ENCODE measurements at places on chromosomes 3 and 15.

- no peak for DNase-seq
Observed at GRCh38 chr3:38690185-38690584, 40.7 kb upstream of the SCN5A start.

- DNase-seq, result no peak
Observed at GRCh38 chr15:95180530-95180929, 949.2 kb downstream of the MCTP2 start.

DNA sequence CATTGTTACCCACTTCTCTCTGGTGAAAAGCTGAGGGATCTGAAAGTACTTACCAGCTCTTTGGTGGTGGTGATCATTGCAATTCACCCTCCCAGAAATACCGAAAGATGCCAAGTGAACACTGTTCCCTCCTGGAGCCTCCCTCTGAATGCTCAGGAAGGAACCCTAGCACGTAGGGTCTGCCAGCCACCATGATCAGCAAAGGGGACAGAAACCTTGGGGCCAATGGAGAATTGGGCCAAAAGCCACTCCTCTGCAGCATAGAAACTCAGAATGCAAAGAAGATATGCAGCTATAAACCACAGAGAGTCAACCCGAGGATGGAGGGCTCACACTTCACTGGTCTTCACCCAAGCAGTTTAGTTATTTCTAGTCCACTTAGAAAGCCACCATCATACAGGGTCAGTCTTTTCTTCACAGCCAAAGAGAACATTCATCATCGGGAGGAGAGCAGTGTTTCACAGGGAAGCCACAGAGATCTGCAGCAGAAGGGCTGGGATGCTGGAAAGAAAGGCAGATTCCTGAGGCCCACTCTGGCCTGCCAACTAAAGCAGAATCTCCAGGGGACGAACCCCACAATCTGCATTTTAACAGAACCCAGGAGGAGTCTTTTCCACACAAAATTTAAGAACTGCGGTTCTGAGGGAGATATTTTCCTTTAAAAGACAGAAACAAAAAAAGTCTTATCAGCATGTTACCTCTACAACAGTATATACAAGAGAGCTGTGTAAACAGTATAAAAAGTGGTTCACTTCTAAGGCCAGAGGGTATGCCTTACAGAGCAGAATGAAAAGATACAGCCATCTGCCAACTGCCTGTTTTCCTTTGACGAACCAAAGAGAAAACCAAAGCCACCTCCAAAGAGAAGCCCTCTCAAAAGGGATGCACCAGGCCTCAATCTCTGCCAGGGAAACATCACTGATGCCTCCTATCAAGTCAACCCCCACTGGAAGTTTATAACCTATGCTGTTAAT lies 11.3 kb downstream of the TBC1D2B start:
- no peak for DNase-seq

DNA sequence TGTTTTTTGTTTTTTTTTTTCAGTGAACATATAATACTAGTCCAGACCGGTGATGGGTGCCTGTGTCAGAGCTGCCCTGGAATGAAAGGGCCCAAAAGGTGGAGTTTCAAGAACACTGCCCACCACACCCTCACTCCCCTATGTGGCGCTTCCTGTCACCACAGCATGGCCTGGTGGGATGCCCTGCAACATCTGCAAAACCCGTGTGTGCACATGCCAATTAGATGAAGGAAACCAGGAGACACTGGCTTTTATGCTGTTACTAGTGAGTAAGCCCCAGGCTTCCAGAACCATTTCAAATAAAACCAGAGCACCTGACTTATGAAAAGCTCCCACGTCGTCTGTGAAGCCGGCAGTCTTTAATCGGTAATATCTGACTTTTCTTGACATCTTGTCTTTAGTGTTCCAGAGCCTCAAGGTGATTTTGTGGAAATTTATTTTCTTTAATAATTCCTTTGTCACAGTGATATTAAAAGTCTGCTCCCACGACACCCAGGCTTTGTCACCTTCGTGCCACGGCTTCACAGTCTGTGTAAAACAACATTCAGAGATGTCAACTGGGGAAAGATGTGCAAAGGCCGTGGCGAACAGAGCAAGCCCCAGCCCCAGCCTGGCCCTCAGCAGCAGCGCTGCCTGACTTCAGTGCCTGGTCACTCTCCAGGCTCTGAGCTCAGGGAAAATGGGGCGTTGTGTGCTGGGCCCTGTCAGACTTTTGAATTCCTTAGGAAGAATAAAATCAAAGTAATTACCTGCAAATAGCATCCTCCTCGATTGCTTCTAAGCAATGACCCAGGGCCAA lies 6.4 kb downstream of the CFAP92 start:
- DNase-seq, result no peak

GRCh38 chr15:70488002-70488605 lies 275.3 kb downstream of the UACA start:
- DNase-seq, result peak; percentile 92

- DNase-seq, result no peak
Observed at GRCh38 chr3:128482666-128483656, 10.0 kb downstream of the GATA2 start.

DNA sequence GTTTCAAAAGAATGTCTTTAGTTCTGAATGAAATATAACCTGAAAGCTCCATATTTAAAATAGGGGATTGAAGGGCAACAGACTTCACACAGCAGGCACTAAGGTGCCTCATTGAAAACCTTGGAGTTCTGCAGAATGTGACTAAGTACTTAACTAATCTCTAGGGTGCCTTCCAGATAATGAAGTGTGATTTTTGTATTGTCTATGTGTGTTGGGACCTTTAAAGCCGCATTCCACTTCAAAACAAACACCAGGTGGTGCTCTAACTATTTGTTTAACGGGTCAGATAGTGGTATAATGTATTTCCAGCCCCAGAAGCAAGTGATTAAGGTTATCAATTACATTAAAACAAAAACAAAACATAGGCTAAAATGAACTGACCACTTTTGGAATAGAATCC lies 28.0 kb downstream of the TFG start:
- peak; percentile 17 for DNase-seq

DNA sequence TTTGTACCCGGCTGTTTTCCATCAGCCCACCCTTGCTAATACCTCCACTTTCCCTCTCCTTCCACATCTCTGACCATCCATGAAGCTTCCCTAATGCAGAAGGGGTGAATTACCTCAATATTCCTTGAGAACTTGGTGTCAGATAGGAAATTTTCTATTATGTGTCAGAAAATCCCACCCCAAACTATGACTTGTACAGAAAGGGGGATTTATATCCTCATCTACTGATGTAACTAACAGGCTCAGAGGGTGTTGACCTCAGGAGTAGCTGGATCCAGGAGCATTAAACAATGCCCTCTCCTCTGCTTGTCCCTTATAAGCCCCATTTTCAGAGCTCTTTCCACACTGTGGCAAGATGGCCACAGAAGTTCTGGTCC lies 242.8 kb upstream of the TLE3 start:
- DNase-seq, result no peak

GRCh38 chr15:66848116-66848515 lies 146.1 kb downstream of the SMAD6 start:
- DNase-seq, result no peak

DNA sequence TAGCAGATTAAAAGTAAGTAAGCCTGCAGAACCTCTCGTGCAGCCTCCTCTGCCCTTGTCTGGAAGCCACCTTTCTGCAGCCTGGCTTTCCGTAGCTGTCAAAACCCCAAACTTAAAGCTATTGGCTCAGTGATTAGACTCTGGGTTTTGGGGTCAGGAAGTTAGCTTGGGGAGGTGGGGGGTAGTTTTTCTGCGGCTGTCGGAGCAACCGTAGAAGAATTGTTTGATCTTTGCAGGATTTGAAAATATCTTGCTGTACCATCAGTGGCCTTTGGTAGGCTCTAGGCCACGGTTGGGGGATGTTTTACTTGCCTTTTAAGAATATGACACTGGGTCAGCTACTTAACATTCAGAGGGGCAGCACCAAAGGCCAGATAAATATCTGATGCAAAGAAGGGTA lies 88.4 kb upstream of the RASGRP1 start:
- no peak for DNase-seq

GRCh38 chr3:42173307-42173706 lies 82.2 kb downstream of the TRAK1 start:
- no peak for DNase-seq

GRCh38 chr3:15578289-15578867 lies 23.0 kb downstream of the HACL1 start:
- no peak for DNase-seq

DNA sequence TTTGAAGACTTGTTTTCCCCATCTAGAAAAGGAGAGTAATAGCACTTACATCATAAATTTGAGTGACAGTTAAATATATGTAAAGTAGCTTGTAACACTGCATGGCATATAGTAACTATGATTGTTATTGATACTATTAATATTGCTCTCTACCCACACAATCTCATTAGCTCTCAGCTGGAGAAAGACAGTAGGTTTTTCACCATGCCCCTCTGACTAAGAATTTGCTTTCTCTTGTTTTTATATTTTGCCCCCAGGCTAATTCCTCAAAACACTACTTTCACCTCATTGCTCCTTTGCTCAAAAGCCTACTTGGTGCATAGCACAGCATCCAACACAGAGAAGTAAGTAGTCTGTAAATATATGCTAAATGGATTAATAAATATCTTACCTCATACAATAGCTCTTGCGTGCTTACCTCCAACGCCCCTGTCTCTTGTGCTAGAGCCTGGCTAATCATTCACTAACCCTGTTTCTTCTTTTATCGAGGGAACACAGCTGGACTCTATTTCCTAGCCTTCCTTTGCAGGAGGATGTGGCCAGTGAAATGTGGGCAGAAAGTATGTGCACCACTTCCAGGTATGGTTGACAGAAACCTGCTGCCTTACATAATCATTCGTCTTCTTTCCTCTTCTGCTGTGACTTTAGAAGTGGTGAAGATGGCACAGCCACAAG lies 190.0 kb downstream of the PLCH1 start:
- DNase-seq, result peak; percentile 19

- DNase-seq, result no peak
Observed at GRCh38 chr3:39056151-39056550, 4.3 kb downstream of the WDR48 start.

GRCh38 chr15:64152507-64153387 lies 1.2 kb downstream of the SNX22 start:
- no peak for DNase-seq

DNA sequence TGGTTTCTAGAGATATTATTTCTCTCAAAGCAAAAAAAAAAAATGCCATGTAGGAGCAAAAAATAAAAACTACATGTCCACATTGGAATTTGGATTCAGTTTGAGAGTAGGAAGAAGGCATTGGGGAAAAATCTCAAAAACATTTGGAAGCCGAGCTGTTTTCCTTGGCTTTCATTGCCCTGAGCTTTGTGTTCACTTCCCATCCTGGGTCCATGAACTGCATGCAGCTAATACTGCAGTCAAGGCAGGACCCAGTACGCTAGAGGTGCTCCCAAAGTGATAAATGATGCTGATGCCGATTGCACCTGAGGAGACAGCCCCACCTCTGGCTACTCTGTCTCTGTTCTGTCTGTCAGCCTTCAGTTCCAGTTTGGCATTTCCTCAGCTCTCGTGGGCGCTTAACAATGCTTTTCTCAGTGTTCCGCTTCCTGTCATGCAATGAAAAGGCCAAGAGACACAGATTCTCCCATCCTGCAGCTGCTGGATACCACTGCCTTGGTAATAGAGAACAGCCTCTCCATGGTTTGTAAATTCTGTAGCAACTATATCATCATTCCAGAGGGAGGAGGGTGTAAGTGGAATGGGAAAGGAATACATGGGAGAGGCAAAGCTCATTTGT lies 181.8 kb downstream of the RYR3 start:
- DNase-seq, result no peak

GRCh38 chr15:38795471-38796245 lies 231.0 kb upstream of the RASGRP1 start:
- no peak for DNase-seq

- DNase-seq, result no peak
Observed at GRCh38 chr3:20376665-20377217, 190.7 kb upstream of the SGO1 start.

- DNase-seq, result peak; percentile 17
Observed at GRCh38 chr15:44501768-44502366, 35.1 kb upstream of the EIF3J start.

DNA sequence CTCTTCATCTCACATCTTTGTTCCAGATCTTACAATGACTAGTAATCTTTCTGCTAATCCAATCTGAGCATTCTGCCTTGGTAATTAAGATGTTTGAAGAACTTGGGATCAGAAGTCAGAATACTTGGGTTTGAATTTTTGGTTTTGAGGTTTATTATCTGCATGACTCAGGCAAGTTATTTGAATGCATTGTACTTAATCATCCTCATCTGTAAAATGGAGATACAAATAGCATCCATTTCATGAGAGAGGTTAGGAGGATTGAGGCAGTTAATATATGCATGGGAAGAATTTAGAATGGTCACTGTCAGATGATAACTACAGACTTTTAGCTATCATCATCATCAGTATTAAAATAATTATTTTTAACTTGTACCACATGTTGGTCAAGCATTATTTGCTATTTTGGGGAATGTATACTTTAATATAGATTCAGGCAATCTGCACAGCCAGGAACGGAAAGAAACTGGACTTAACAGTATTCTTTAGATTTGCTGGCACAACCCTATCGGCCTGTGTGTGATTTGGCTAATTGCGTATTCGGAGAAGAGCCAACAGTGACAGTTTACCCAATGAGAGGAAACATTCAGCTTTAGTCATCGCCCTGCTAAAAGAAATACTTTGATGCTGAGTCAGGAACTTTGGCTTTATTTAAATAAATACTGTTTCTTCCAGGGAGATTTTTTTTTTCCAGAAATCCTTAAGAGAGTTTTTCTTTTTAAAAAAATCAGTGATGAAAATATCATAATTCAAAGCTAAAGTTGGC lies 600.0 kb downstream of the ROBO1 start:
- DNase-seq, result no peak

GRCh38 chr15:42692997-42693396 lies 43.9 kb downstream of the CDAN1 start:
- DNase-seq, result no peak

- DNase-seq, result no peak
Observed at GRCh38 chr15:75346796-75347221, at the start of gene NEIL1. Gene NEIL1 (plus strand): TSS chr15:75347039. CDS start chr15:75348906, 1,867 bp downstream.

GRCh38 chr15:61524086-61524485 lies 295.0 kb upstream of the RORA start:
- DNase-seq, result no peak

GRCh38 chr3:183924543-183924942 lies 39.9 kb upstream of the PARL start:
- DNase-seq, result no peak

- DNase-seq, result peak; percentile 9
Observed at GRCh38 chr3:137105277-137105977, 147.6 kb downstream of the IL20RB start.

- no peak for DNase-seq
Observed at GRCh38 chr3:18558507-18558906, 133.4 kb upstream of the SATB1 start.

- DNase-seq, result no peak
Observed at GRCh38 chr15:101444015-101444414, 45.5 kb downstream of the PCSK6 start.
